ENCODE measurements at places on chromosomes 5 and 9.

DNA sequence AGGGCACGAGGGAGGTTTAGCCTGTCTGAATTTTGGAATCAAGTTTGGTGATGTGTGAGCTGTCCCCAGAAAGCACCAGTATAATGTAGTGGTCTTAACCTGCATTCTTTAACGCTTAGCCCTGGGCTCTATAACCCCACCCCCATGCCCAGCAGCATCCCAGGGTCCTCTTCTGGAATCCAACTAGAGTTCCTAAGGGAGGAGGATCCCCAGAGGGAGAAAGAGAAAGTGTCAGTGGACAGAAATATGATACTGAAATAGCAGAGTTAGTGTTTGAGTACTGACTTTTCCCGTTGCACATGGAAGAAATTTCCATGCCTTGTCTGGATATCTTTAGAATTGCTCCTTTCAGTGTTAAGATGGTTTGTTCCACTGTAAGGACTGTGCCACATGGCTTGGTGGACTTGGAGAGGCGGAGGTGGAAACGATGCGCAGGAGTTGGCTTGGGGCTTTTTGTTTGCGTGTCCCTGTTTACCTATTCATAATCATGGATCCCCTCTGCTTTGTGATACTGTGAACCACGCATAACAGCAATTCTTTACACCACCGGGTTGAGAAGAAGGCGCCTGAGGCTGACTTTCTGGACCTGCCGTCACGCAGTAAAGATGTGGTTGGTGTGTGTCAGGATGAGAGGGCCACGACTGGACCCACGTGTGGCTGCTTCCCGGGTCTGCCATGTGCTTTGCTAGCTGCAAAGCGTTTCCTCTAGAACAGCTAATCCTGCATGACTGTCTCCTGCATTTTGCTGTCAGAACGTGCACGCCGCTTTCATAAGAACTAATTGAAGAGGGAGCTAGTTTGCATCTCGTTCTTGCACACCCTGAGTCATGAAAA, 142.3 kb downstream of the SMARCA2 start:
- no peak for DNase-seq

- no peak for DNase-seq
Measured at GRCh38 chr9:105290418-105290817, 46.0 kb downstream of the SLC44A1 start.

DNA sequence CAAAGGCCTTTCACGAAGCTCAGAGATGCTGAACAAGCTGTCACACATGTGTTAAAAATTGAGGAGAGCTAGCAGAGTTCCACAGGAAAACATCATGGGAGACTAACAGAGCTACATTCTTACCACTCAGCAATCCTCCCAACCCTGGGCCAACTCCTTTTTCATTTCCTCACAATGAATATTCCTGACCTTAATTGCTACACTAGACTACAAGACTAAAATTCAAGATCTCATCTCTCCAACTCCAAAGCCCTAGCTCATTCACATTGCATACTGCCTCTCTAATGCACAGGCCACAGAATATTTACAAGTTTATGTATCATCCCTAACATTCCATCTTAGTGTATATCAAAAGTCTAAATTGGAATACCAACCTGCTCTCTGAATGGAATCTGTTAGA, 21.2 kb downstream of the ERMP1 start:
- DNase-seq, result no peak

DNA sequence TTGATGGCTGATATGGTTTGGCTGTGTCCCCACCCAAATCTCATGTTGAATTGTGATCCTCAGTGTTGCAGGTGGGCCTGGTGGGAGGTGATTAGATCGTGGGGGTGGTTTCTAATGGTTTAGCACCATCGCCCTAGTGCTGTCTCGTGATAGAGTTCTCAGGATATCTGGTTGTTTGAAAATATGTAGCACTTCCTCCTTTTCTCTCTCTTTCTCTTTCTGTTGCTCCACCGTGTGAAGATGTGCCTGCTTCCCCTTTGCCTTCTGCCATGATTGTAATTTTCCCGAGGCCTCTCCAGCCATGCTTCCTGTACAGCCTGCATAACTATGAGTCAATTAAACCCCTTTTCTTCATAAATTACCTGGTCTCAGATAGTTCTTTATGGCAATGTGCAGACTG, 111.6 kb downstream of the SREK1 start:
- DNase-seq, result no peak

DNA sequence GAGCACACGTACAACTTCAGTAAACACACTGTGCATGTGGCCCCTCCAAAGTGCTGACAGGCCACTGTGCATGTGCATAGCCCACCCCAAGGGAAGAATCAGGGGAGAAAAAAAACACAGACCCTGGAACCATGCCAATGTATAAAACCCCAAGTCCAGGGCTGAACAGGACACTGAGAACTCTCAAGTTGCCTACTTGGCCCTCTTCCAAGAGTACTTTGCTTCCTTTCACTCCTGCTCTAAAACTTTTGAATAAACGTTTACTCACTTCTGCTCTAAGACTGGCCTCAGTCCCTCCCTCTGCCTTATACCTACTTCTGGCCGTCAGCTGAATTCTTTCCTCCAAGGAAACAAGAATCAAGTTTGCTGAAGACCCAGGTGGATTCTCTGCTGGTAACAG, 77.7 kb upstream of the NFIB start:
- no peak for DNase-seq

GRCh38 chr9:129283291-129283691, 105.2 kb upstream of the IER5L start:
- peak; percentile 71 for DNase-seq

GRCh38 chr5:136208916-136209315, 16.0 kb upstream of the SMIM32 start:
- DNase-seq, result peak; percentile 62

- DNase-seq, result no peak
Measured at GRCh38 chr9:34896112-34896511, 62.0 kb upstream of the PHF24 start.

- no peak for DNase-seq
Measured at GRCh38 chr9:35446012-35446411, 43.9 kb upstream of the RUSC2 start.

- DNase-seq, result no peak
Measured at GRCh38 chr9:100714372-100715099, 136.7 kb downstream of the CAVIN4 start.

DNA sequence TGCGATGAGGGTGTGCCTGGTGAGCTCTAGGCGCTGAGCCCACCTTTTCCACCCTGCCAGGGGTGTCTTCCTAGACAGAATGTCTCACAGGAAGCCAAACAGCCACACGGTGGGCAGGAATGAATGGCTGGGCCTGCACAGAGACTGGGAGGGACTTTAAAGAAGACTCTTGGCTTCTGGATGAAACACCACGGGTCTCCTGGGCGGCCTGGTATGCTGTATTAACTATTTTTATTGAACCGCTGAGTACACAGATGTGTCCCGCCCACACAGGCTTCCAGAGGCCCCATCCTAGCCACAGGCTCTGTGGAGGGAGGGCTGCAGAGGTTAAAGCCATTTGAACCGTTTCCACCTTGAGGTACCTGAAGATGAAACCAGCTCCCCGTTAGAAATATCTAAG, 115.2 kb upstream of the CXCL14 start:
- DNase-seq, result no peak

- DNase-seq, result no peak
Measured at GRCh38 chr5:154162539-154163151, 27.9 kb upstream of the GALNT10 start.

DNA sequence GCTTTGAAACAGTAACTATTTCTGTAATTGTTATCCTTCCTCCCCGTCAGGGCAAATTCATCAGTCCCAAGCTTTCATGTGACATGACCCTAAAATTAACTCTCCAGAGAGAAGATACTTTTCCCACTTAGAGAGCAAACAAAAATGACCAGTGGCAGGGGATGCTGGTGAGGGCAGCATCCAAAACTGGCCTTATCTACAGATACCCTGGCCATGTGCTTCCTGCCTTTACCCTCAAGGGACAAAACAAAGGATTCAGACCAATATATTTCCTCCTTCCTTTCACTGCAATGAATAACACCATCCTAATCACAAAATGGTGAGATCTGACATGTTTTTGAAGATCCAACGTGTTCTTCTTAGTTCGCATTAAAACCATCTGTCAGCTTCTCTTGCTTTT, 267.2 kb downstream of the MAN2A1 start:
- DNase-seq, result no peak

GRCh38 chr5:9356351-9356825, 189.5 kb downstream of the SEMA5A start:
- DNase-seq, result no peak

GRCh38 chr5:66239034-66239433, 94.9 kb downstream of the SREK1 start:
- DNase-seq, result no peak

DNA sequence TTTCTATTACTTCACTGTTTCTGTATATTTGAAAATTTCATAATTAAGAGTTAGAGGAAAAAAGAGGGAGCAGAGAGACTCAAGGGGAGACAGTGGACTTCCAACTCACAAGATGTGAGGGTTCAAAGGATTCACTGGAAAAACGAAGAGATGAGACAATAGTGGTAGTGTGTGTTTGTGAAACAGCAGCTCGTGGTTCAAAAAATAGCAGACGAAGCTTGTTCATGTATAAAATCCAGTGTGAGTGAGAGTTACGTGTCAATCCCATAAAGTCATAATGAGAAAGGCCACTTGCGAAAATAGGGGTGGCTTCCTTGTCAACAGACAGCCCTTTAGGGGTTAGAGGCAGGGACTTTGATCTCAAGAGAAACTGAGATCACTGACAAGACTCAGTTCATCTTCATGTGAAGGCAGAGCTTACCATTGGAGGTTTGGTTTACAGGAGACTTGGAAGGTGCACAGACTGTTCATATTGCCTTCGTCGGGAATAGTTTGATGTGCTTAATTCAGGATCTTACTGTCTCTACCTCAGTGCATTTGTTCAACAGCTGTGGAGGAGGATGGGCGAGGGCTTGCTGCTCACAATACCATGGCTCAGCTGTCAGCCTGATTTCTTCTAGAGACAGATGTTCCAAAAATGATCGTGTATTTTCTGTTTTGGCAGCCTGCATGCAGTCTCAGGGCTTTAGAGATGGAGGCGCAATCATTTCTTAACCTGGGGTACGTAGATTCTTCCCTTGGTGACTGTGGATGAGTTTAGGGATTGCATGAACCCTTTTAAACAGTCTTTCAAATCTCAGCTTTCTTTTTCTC, 105.7 kb upstream of the KLF9 start:
- DNase-seq, result no peak

DNA sequence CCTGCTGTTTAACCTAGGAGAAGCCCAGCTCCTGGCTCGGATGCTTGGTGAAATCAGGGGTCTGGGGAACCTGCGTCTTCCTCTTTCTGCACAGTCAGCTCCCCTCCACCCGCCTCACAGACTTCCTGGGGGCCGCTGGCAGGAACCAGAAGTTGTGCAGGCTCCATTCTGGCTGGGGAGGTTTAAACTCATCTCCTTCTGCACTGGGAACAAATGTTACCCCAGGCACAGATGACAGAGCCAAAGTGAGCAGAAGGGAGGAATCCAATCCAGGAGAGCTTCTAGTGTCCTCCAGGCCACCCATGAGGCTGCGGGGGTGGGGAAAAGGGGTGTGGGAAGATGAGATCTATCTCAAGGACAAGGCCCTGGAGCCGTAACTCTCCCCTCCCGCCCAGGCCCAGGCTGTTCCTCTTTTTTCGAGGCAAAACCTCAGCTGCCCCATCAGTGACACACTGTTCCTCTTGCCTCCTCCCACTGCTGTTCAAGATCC, 31.2 kb downstream of the KCNMB1 start:
- DNase-seq, result no peak

GRCh38 chr9:135567311-135567710, 5.8 kb downstream of the PAEP start:
- peak; percentile 51 for DNase-seq

DNA sequence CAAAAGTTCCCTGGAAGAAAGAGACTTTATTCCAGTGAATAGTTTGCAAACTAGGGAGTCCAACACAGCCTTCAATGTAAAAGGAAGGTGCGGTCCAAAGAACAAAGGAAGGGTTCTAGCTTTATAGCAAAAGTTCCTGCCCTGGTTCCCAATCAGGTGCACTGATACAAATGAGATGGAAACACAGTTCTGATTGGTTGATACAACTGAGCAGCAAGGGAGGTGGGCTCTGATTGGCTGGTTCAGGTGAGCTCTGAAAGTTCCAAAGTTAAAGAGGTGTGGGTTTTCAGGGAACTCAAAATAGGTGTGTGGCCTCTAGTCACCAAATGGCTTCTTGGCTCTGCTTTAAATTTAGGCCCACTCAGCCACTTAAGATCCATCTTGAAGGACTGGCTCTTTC, 43.1 kb downstream of the P4HA2 start:
- DNase-seq, result no peak

- no peak for DNase-seq
Measured at GRCh38 chr5:15371184-15371583, 128.8 kb upstream of the FBXL7 start.

DNA sequence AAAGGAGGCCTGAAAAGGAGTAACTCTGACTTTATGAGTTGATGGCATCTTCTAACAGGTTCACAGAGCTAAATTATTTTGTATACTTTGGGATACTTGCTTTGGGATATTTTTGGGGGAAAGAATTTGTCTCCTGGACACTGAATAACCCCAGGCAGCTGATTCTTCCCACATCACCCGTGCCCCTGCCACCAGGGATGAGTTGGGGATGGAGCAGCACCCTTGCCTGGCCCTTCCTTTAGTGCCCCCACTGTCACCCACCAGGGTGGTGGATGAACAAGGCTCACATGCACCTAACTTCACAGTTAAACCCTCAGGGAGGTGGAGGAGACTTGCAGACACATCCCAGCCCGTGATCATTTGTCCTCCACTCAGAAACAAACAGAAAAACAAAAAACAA, 2.3 kb upstream of the ADAMTS2 start:
- DNase-seq, result no peak

- no peak for DNase-seq
Measured at GRCh38 chr9:87793292-87793691, 67.4 kb downstream of the CTSL start.

DNA sequence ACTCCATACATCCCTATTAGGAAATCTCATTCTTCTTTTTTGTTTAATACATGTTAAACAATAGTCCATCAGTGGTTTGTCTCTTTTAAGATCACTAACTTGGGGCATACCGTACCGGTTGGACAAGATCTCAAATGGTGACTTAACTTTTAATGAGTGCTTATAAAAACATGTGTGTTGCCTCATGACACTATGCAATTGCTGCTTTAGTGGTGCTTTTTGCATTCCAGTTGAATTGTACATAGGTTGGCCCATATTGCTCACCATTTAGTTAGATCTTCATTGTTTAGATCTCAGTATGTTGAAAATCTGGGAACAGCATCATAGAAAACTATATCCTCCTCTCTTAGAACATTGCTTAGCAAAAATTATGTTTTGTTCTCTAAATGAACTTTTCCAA, 17.8 kb downstream of the C9orf85 start:
- DNase-seq, result no peak
